ENCODE measurements at places on chromosomes 12 and 14. TPM values are rescaled to one million over a fixed set of nuclear protein-coding genes. Genes with fewer than 3 reads are reported as not detected.
A peak's percentile ranks its signal among the peaks of the same experiment; 100 is the strongest.

- no peaks in the 10 kb centered on the region for H3K27me3 ChIP-seq
- no peak overlapping the region for H3K27ac ChIP-seq
- H3K4me1 ChIP-seq: peaks cover 10% of the 10 kb centered on the region
- no peaks in the 10 kb centered on the region for H3K36me3 ChIP-seq
- no peak overlapping the region for H3K4me3 ChIP-seq
These were observed 71.6 kb upstream of the STXBP6 start for GRCh38 chr14:25121337-25122129.

DNA sequence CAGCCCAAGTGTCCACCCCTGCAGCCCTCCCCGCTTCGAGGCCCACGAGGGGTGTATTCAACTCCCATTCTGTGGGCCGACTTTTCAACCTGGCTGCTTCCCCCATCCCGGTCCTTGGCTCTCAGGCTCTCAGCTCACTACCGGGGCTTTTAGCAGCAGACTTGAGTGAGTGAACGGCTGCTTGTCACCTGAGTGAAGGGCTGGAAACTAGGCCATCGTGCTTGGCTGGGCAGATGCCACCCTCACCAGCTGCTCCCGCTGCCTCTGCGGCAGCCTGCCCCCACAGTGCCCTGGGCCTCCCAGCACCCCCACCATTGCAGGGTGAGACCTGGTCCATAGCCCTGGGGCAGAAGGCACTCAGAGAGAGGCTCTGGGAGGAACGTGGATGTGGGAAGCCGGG is 59.9 kb downstream of the SLC6A12 start:
- DNase-seq: no peak
- no peaks in the 10 kb centered on the region for H3K36me3 ChIP-seq
- H3K27me3 ChIP-seq: peaks cover 55% of the 10 kb centered on the region
- no peak overlapping the region for H3K4me3 ChIP-seq

GRCh38 chr12:131897875-131898274 is 3.5 kb downstream of the ULK1 start:
- no peaks in the 10 kb centered on the region for H3K36me3 ChIP-seq
- peak overlapping the region; percentile 96 for H3K27ac ChIP-seq
- H3K27me3 ChIP-seq: no peaks in the 10 kb centered on the region
- peaks cover 55% of the 10 kb centered on the region for H3K4me1 ChIP-seq

DNA sequence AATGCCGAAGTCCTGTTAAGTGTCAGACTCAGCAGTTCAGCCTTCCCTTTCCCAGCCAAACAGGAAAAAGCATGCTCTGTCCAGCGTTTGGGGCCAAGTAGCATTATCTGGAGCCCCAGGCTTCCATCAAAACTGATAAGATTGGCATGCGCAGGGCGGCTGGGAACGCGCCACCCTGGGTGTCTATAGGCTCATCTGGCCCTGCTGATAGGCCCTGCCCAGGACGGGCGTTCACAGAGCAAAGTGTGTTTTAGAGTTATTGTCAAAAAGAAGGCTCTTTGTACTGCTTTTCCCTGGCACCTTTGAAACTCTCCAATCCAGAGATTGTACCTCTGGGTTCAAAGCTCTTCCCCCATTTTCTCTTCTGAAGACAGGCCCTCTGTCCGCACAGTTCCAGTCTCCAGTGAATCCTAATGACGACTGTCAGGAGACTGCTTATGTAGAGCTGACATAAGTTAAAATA is at the start of gene ART4:
Gene ART4, minus strand, starts transcription at position 102 of the 463 bp plus-strand sequence. CDS start 413 bp downstream, outside the sequence.
- peak within 1 kb of the TSS; percentile 57 for H3K27ac ChIP-seq
- H3K36me3 ChIP-seq: no peaks in the 10 kb centered on the region
- H3K27me3 ChIP-seq: no peaks in the 10 kb centered on the region
- peaks cover 42% of the 10 kb centered on the region for H3K4me1 ChIP-seq

- DNase-seq: no peak
- H3K4me3 ChIP-seq: no peak overlapping the region
- H3K4me1 ChIP-seq: no peaks in the 10 kb centered on the region
- no peaks in the 10 kb centered on the region for H3K36me3 ChIP-seq
- no peak overlapping the region for H3K27ac ChIP-seq
- no peaks in the 10 kb centered on the region for H3K27me3 ChIP-seq
These were observed 27.5 kb upstream of the C14orf180 start for GRCh38 chr14:104551851-104552737.

GRCh38 chr12:122460641-122461040 is 38.2 kb upstream of the CLIP1 start:
- H3K27ac ChIP-seq: no peak overlapping the region
- H3K4me1 ChIP-seq: no peaks in the 10 kb centered on the region
- no peaks in the 10 kb centered on the region for H3K27me3 ChIP-seq
- no peaks in the 10 kb centered on the region for H3K36me3 ChIP-seq
- DNase-seq: no peak

GRCh38 chr12:114141921-114142564 is 175.9 kb upstream of the RBM19 start:
- H3K27ac ChIP-seq: no peak overlapping the region
- no peaks in the 10 kb centered on the region for H3K27me3 ChIP-seq
- no peak overlapping the region for H3K4me3 ChIP-seq
- no peak for DNase-seq

GRCh38 chr12:81176796-81177195 is 98.9 kb downstream of the ACSS3 start:
- DNase-seq: no peak
- no peaks in the 10 kb centered on the region for H3K27me3 ChIP-seq
- no peak overlapping the region for H3K27ac ChIP-seq
- H3K4me1 ChIP-seq: no peaks in the 10 kb centered on the region
- H3K4me3 ChIP-seq: no peak overlapping the region

DNA sequence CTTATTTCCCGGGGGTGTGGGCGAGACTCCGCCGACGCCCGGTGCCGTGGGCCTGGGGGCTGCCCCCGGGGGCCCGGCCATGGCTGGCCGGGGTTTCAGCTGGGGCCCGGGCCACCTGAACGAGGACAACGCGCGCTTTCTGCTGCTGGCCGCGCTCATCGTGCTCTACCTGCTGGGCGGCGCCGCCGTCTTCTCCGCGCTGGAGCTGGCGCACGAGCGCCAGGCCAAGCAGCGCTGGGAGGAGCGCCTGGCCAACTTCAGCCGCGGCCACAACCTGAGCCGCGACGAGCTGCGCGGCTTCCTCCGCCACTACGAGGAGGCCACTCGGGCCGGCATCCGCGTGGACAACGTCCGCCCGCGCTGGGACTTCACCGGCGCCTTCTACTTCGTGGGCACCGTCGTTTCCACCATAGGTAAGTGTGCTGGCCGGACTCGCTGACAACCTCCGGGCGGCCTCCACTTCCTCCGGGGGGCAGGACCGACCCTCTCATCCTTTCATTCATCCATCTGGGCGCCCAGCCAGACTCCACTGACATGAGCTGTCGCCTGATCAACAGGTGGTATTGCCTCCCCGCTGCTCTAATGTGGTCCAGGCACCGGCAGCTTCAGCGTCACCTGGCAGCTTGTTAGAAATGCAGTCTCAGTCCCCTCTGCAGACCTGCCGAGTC is 467 bp downstream of the KCNK13 start:
- H3K27me3 ChIP-seq: peaks cover 27% of the 10 kb centered on the region
- H3K4me1 ChIP-seq: peaks cover 30% of the 10 kb centered on the region
- peak overlapping the region; percentile 50 for H3K4me3 ChIP-seq
- peak; percentile 74 for DNase-seq
- H3K36me3 ChIP-seq: no peaks in the 10 kb centered on the region

- no peaks in the 10 kb centered on the region for H3K36me3 ChIP-seq
- H3K4me1 ChIP-seq: peaks cover 30% of the 10 kb centered on the region
These were observed 6.0 kb downstream of the BTG1 start for GRCh38 chr12:92139634-92140150.

GRCh38 chr12:83850531-83850930 is 1062.1 kb downstream of the SLC6A15 start:
- no peak overlapping the region for H3K27ac ChIP-seq
- DNase-seq: no peak
- no peaks in the 10 kb centered on the region for H3K36me3 ChIP-seq
- H3K4me1 ChIP-seq: no peaks in the 10 kb centered on the region

GRCh38 chr12:122891661-122892525 is 4.0 kb downstream of the VPS37B start:
- no peaks in the 10 kb centered on the region for H3K36me3 ChIP-seq
- H3K27ac ChIP-seq: peak overlapping the region; percentile 94
- no peak for DNase-seq
- peak overlapping the region; percentile 28 for H3K4me3 ChIP-seq
- peaks cover 87% of the 10 kb centered on the region for H3K4me1 ChIP-seq

- no peak overlapping the region for H3K27ac ChIP-seq
- peak; percentile 19 for DNase-seq
- no peaks in the 10 kb centered on the region for H3K27me3 ChIP-seq
- H3K4me1 ChIP-seq: no peaks in the 10 kb centered on the region
These were observed 108.8 kb downstream of the PRKCH start for GRCh38 chr14:61430066-61430757.

- no peaks in the 10 kb centered on the region for H3K4me1 ChIP-seq
- no peak overlapping the region for H3K4me3 ChIP-seq
- H3K27ac ChIP-seq: no peak overlapping the region
- H3K27me3 ChIP-seq: no peaks in the 10 kb centered on the region
These were observed 6.2 kb upstream of the SLC15A4 start for GRCh38 chr12:128829861-128830504.

- H3K36me3 ChIP-seq: peaks cover 27% of the 10 kb centered on the region
- H3K4me3 ChIP-seq: no peak overlapping the region
- H3K4me1 ChIP-seq: peaks cover 2% of the 10 kb centered on the region
- DNase-seq: no peak
These were observed 16.3 kb upstream of the BDKRB1 start for GRCh38 chr14:96239711-96240141.

- H3K4me1 ChIP-seq: no peaks in the 10 kb centered on the region
- no peak for DNase-seq
- H3K4me3 ChIP-seq: no peak overlapping the region
- no peaks in the 10 kb centered on the region for H3K27me3 ChIP-seq
- no peaks in the 10 kb centered on the region for H3K36me3 ChIP-seq
These were observed 76.8 kb downstream of the HMGA2 start for GRCh38 chr12:65900912-65901672.

- no peak for DNase-seq
- H3K4me3 ChIP-seq: no peak overlapping the region
- H3K27ac ChIP-seq: no peak overlapping the region
- no peaks in the 10 kb centered on the region for H3K36me3 ChIP-seq
- H3K27me3 ChIP-seq: no peaks in the 10 kb centered on the region
These were observed 8.5 kb upstream of the PRKAB1 start for GRCh38 chr12:119659289-119659897.

- no peaks in the 10 kb centered on the region for H3K4me1 ChIP-seq
- no peak overlapping the region for H3K27ac ChIP-seq
- DNase-seq: no peak
- peaks cover 8% of the 10 kb centered on the region for H3K36me3 ChIP-seq
- H3K27me3 ChIP-seq: no peaks in the 10 kb centered on the region
These were observed 325.8 kb downstream of the FUT8 start for GRCh38 chr14:65738339-65738738.

- H3K27ac ChIP-seq: no peak overlapping the region
- no peaks in the 10 kb centered on the region for H3K27me3 ChIP-seq
- H3K36me3 ChIP-seq: no peaks in the 10 kb centered on the region
- H3K4me3 ChIP-seq: no peak overlapping the region
- no peak for DNase-seq
These were observed 27.6 kb downstream of the LRFN5 start for GRCh38 chr14:41634286-41634685.

GRCh38 chr14:55277972-55278740 is 6.9 kb downstream of the FBXO34 start:
- H3K36me3 ChIP-seq: no peaks in the 10 kb centered on the region
- no peaks in the 10 kb centered on the region for H3K27me3 ChIP-seq
- H3K4me3 ChIP-seq: no peak overlapping the region

DNA sequence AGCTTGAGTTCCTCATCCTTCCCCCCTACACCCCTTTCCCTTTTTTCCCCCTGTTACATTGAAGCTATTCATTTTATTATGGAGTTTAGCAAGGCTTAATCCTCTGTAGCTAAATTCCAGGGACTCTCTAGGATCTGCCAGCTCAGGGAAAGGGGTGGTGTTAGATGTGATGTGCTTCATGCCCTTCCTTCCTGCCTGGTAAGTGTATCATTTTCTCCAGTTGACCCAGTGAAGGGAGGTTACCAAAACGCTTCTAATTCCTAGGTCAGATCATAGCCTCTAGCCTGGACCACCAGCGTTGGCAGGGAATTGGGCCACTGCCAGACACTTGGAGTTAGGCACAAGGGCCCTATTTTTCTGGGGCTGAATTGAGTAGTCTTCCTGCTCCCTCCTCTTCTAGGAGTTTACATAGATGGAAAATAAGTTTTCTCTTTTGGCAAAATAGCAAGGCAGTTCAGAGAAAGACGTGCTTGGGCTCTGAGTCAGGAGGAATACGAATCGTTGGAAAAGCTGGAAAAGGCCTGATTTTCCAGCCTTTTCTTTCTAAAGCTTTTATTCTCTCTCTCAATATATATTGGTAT is 88.3 kb downstream of the NPAS3 start:
- no peak overlapping the region for H3K4me3 ChIP-seq
- H3K36me3 ChIP-seq: no peaks in the 10 kb centered on the region
- H3K27ac ChIP-seq: no peak overlapping the region
- no peak for DNase-seq

ADGRD1 gene
- total RNA-seq: 28.2 TPM

SMIM41 gene
- 8.3 TPM for total RNA-seq

MSI1 gene
- total RNA-seq: not detected

GSG1 gene
- not detected for total RNA-seq

MYH6 gene
- total RNA-seq: not detected

C12orf54 gene
- not detected for total RNA-seq

GLIPR1L1 gene
- total RNA-seq: not detected

IFNG-AS1 gene
- not detected for total RNA-seq

NR1H4 gene
- not detected for total RNA-seq

RAD51AP1 gene
- total RNA-seq: 0.83 TPM

PCED1B gene
- total RNA-seq: 1.3 TPM

SMCO2 gene
- not detected for total RNA-seq

FRMD6 gene
- total RNA-seq: 44.9 TPM

OSBPL8 gene
- total RNA-seq: 55.0 TPM

VRTN gene
- total RNA-seq: not detected

CFAP54 gene
- total RNA-seq: 3.0 TPM
